ENCODE measurements at places on chromosomes 12 and 14.

DNA sequence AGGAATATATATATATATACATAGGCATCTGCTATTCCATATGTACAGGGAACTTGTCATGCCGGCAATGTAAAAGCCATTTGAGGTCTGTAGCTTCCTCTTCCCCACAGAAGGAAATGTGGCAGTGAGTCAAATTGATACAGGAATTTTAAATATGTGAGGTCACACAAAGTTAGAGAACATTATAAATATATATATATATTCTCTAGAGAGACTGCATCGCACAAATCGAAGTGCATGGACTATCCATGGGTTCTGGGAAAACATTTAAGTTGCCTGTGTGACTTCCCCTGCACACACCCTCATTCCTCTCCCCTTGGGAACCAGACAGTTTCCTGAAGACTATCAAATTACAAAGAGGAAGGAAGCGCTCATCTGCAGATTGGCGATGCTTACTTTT, 100.9 kb upstream of the CCDC91 start:
- no peak for DNase-seq

DNA sequence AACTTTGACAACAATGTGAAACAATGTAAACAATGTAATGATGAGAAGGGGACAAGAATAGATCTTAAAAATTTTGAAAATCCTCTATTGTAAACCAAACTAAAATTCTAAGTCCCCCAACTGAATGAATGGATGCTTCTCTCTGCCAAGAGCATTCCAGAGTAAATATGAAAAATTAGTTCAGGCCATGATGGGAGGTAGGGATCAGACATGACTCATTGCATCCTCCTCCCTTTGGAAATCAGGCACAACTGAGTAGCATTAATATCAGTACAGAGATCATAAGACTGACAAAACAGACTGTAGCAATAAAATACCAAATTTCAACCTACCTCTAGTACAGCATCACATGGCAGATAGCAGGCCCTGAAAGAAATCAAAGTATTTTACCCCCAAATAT, 559.9 kb downstream of the C12orf50 start:
- no peak for DNase-seq

DNA sequence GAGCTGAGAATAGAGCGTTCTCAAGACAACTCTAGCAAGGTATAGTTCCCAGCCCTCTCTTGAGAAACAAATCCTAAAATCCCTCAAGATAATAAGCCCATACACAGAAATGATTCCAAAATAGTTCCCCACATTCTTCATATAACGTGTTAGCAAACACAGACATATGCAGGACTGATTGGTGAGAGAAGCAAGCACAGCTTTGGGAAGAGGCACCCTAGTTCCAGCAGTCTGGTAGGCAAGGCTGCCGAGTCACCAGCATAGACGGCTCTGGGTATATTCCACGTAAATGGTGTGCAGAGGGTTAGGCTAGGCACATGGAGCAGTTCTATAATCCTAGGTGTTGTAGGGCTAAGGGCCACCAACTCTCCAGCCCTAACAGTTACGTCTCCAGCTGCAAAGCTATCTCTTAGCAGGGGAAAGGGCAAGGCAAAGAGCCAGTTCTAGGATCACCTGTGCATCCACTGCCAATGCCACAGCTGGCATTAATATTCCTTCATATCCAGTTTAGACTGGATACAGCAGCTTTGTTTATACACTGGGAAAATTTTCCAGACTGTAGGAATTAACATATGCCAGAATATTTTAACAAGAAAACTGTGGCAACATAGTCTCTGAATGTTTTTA, 52.9 kb downstream of the SH2B3 start:
- no peak for DNase-seq

GRCh38 chr14:93855737-93856136, 67.5 kb upstream of the PRIMA1 start:
- DNase-seq: no peak

GRCh38 chr12:115332945-115333344, 649.0 kb upstream of the TBX3 start:
- DNase-seq: no peak

- DNase-seq: no peak
Measured at GRCh38 chr14:69319911-69320310, 60.0 kb downstream of the GALNT16 start.

GRCh38 chr14:55240526-55241178, 30.6 kb upstream of the FBXO34 start:
- no peak for DNase-seq

DNA sequence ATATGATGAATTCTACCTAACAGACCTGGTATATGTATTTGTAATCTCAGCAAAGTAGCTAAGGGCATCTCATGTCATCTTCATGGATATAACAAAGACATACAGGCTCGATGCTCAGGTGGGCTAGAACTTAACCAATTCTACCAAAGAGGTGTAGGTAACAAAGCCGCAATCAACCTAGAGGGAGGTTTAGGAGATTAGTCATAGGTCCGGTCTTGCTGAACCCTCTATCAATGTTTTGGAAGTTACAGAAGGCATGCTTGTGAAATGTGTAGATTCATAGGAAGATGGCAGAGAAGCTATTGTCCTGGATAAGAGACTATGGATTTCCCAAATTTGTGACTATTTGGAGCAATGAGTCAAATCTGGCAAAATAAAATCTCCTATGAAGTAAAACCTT, 42.6 kb upstream of the SYCP3 start:
- DNase-seq: no peak

DNA sequence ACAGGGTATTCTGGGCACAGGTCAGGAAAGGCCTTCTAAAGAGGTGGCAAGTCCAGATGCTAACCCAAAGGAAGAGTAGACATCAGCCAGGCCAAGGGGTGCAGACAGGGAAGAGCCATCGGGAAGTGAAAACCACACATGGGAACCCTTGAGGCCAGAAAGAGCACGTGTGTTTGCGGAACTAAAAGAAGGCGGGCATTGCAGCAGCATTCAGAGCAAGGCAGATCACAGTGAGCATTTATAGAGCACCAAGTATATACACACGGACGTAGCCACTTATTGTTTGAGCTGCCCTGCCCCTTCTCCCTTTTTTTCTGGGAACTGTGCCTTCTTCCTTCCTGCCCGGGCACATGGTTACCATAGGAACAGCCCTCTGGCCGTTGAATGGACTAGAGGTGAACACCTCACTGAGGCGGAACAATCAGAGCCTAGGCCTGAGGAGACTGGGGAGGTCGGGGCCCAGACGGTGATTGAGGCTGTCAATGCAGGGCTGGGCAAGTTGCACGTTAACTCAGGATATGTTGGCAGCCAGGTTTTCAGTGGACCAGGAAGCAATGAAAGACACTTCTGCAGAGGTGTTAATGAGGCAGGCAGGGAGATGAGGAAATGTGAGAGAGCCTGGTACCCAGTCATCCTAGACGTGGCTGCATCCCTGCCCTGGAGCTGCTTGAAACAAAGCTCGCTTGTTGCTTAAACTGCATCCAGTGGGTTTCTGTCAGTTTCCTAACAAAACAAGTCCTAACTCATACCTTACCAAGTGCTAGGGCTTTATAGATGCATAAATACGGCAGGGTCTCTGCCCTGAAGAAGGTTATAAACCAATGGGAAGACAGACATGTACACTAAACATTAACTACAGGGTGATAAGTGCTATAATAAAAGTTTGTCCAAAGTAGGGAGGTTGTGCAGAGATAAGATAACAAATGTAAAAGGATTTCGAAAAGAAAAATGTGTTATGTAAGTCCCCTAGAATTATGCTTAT, 34.2 kb downstream of the MOAP1 start:
- no peak for DNase-seq

- DNase-seq: no peak
Measured at GRCh38 chr14:90495357-90496276, 98.8 kb downstream of the CALM1 start.

DNA sequence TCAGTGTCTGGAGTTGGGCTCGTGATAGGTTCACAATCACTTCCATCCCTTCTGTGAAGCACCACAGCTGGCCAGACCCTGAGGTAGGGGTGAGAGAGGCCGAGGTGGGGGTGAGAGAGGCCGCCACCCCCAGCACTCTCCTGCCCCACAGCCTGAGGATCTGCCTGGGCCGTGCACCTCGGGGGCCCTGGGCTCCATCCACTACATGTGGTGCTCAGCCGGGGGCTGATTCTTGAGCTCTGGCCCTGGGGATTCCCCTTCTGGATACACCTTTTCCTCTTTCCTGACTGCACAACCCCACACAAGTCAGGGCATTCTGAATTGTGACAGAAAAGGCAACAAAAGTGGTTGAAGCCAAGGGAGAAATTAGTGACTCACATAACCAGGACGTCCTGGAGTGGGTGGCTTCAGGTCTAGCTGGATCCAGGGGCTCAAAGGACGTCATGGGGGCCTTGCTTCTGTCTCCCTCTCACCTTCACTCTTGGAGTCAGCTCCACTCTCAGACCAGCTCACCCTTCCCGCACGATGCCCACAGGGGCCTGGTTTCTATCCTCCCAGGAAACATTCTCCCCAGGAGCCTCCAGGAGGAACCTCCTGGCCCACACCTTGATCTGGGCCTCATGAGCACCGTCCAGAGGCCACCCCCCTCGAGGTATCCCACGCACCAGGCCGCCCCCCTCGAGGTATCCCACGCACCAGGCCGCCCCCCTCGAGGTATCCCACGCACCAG, 12.1 kb upstream of the FBRSL1 start:
- DNase-seq: no peak

GRCh38 chr12:114405519-114406271, at the start of gene TBX5:
Gene TBX5 (minus strand): TSS chr12:114406144. CDS start chr12:114403898, 2,246 bp downstream.
- no peak for DNase-seq

GRCh38 chr12:106519607-106520021, 63.2 kb upstream of the RFX4 start:
- DNase-seq: no peak

- DNase-seq: no peak
Measured at GRCh38 chr12:49309386-49309785, 13.7 kb upstream of the TROAP start.

DNA sequence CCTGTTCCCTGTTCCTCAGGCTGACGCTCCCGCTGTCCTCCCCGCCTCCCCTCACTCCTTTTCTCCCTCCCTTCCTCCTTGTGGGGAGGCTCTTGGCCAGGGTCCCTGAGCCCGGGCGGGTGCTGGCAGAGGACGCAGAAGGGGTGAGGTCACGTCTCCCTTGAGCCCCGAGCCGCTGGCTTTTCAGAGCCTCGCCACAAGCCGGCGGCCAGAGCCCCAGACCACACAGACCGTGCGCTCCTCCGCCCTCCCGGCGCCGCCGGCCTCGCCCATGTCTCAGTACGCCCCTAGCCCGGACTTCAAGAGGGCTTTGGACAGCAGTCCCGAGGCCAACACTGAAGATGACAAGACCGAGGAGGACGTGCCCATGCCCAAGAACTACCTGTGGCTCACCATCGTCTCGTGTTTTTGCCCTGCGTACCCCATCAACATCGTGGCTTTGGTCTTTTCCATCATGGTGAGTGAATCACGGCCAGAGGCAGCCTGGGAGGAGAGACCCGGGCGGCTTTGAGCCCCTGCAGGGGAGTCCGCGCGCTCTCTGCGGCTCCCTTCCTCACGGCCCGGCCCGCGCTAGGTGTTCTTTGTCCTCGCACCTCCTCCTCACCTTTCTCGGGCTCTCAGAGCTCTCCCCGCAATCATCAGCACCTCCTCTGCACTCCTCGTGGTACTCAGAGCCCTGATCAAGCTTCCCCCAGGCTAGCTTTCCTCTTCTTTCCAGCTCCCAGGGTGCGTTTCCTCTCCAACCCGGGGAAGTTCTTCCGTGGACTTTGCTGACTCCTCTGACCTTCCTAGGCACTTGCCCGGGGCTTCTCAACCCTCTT, at the start of gene TMEM233:
Gene TMEM233 (plus strand): TSS at position 197 of the 821 bp plus-strand sequence. CDS start 75 bp downstream, at position 272.
- no peak for DNase-seq

DNA sequence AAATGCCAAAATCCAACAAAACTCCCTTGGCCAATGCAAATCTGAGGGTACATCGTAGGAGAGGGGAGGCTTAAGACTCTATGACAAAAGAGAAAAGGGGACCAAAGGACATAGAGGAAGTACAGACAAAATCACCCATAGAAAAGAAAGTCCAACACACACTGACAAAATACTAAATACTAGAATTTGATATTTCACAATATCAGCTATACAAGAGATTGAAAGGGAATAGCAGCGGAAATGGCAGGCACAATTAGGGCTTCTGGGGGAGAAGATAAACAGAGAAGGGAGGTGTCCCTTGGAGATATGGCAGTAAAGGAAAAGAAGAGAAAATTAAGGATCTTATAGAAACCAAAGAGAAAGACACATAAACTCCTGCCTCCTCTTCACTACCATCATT, 29.0 kb downstream of the ATP2B1 start:
- no peak for DNase-seq

DNA sequence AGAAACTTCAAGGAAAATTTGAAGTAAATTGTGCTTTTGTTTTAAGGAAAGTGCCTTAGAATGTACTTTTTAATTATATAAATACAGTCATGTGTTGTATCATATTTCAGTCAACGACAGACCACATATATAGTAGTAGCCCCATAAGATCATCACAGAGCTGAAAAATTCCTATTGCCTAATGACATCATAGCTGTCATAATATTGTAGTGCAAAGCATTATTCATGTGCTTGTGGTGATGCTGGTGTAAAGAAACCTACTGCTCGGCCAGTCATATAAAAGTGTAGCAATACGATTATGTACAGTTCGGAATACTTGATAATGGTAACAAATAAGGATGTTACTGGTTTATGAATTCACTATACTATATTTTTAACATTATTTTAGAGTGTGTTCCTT, 198.9 kb upstream of the SLC16A7 start:
- DNase-seq: no peak

DNA sequence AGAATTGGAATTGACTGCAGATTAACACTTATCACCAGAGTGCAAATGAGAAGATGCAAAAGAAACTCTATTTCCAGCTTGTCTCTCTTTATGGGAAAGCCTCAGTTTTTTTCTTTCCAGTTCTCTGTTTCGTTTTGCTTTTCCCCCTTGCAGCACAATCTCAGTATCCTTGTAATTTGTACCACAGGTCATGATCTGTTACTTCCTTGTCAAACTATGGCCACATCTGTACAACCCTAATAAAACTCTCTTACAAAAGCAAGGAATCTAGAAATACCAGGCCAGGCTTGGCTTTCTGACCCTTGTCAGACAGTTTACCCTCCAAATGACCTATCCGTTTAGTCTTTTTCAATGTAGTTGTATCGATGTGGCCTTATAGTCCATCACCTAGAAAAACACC, 33.9 kb downstream of the MYBPC1 start:
- DNase-seq: no peak

Data from amygdala (tissue), 56 donors.